HL-60 (cell line): ENCODE measurements at places on chromosomes 13 and 19.

GRCh38 chr19:54040003-54040402, 23.7 kb downstream of the VSTM1 start:
- DNase-seq: no peak

DNA sequence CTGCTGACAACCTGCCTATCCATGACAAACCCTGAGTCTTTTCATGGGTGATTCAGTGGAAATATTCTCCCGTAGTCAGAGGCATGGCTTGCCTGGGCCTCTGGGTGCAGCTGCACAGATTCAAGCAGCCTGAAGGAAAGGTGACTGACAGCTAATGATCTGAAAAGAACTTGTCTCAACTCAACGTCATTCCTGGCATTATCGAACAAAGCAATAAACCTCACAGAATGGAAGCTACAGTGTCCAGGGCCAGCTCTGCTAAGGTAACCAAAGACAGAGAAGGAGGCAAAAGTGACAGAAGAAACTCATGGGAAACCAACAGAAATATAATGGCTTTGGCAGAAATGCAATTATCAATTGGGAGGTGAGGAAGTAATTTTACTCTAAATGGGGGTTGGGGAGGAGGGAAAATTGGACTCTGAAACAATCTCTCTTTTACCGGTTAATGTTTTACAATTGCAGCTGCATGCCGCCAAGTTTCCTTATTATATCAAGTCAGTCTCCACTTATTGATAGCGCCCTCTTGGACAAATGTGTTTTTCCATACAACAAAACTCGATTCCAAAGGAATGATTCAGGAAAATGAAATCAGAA, 12.9 kb downstream of the STARD13 start:
- DNase-seq: no peak

DNA sequence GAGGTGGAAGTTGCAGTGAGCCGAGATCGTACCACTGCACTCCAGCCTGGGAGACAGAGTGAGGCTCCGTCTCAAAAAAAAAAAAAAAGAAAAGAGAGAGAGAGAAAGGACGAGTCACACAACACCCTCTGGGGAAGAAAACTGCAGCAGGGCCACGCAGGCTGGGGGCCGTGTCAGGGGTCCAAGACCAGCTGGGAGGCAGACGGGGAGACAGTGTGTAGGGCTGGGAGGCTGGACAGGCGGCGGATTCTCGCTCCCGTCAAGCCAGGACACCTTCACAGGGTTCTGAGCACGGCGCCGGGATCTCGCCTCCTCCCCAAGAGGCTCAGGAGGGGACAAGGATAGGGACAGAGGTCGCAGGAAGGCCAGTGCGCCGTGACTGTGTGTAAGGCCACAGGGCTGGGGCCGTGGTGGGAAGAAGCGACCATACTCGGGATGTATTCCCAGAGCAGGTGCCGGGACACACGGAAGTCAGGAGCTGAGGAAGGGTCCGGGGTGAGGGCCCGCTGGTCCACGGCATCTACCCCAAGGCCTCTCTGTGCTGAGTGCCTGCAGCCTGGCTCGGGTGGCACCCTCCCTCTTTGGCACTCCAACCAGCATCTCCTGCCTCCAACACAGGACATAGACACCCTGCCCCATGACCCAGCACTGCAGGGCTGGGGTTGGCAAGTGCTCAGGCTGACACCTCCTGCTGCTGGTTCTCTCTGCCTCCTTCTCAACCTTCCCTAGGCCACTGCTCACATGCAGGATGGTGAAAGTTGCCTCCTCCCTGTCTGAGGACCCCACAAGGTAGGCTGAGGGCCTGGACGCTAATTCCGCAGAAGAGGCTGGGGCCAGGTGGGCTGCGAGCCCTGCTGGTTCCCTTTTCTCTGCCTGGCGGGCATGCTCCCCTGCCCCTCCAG, 21.2 kb downstream of the ZNF787 start:
- no peak for DNase-seq

DNA sequence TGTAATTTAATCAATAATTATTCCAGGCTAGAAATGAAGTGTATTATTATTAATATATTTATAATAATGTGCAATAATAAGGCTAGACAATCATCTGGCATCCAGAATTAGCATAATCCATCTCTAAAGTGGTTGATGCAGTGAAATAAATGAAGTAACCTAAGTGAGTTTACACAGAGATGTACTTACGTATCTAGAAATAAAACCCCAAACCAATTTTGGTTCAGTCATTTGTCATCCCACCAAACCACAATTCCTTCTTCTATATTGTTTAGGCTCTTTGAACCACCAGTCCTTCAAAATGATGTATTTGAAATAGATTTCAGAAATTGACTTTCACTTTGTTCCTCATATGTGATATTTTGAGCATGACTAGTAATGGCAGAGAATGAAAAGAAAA, 247.6 kb upstream of the MIR17HG start:
- no peak for DNase-seq
